ENCODE measurements at places on chromosomes 7 and 10.

DNA sequence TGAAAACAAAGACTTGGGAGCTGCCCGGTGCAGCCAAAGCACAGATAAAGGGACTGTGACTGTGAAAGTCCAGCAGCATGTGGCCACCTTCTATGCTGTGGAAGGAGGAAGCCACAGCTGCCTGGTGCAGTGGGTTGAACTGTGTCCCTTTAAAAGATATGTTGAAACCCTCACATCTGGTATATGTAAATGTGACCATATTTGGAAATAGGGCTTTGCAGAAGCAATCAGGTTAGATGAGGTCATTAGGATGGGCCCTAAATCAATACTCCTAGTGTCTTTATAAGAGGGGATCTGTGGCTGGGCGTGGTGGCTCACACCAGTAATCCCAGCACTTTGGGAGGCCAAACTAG, 136.9 kb downstream of the GLI3 start:
- DNase-seq = no peak

DNA sequence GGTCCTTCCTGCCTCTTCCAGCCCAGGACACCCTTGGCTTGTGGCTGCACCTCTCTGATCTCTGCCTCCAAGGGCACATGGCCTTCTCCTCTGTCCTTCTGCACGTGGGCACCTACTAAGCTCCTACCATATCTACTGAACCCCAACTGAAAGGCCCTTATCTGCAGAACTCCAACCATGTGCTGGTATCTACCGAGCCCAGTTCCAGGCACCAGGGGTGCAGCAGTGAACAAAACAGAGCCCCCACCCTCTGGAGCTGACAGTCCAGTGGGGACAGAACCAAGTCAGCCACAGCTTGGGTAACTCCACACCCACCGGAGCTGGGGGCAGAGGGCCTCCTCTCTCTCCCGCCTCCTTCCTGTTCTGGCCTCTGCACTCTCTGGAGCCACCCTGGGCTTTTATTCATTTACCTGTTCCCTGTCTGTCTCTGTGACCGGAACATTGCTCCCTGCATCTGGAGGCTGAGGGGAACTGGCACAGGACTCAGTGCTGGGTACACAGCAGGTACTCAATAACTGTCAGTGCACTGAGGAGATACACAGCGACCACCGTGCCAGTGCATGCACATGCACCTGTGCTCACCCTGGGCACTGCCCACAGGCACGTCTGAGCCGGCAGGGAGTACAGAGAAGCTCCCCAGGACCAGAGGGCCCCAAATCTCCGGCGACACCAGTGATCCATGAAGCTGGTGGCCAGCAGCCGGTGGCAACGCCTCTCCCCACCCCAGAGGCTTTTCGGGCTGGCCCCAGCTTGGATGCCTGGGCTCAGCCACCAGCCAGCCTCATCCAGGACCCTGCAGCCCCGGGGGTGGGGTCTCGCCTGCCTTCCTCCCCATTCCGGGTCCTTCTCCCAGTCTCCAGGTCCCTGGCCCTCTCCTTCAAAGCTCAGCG, 2.0 kb downstream of the MICALL2 start:
- no peak for DNase-seq

GRCh38 chr10:55330486-55330885, 529.5 kb upstream of the PCDH15 start:
- DNase-seq = no peak

DNA sequence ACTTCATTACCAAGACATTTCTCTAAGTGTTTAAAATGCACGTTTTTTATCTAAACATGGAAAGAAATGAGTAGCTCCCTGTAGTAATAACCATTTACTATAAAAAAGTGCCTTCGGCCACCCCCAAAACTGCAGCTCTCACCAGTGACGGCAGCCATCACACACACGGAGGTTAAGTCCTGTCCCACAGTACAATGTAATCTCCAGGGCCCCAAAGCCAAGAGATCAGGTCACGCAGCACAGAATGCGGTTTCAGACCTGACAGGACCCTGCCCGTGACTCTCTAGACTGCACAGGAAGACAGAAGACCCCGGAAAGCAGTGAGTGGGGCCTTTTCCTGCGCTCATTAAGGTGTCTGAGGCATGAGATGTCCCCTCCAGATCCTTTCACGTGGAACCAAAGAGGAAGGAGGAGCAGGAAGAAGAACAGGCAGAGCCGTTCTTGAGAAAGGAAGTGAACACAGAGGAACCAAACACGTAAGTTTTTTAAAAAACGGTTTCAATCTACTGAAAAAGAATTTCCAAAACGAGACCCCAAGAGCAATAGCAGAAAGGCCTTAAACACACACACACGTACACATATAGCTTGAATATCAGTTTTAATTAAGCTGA, 125.7 kb downstream of the ZMYND11 start:
- DNase-seq = no peak

GRCh38 chr10:13994932-13995331, 335.8 kb downstream of the FRMD4A start:
- no peak for DNase-seq

DNA sequence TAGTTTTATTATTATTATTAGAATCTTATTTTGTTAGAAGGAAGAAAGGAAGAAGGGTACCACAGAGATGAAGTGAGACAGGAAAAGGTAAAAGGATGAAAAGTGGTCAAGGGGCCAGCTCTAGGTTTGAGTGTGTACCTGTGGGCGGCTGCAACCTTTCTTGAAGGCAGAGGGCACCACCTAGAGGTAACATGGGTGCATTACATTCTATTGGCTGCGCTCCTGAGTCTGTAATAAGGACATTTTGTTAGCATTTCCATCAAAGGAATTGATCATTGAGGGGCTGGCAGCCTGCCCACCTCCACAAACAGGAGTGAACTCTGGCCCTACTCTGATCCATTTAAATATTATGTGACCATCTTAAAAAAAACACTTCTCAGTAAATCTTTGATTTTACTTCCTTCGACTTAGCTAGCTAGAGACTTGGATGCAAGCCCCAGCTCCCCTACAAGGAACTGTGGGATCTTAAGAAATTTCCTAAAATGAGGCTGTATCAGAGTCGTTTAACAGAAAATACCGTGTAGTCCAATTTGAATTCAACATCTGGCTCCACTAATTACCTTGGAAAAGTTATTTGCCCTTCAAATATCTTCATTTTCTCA, 610.4 kb downstream of the IPMK start:
- no peak for DNase-seq

DNA sequence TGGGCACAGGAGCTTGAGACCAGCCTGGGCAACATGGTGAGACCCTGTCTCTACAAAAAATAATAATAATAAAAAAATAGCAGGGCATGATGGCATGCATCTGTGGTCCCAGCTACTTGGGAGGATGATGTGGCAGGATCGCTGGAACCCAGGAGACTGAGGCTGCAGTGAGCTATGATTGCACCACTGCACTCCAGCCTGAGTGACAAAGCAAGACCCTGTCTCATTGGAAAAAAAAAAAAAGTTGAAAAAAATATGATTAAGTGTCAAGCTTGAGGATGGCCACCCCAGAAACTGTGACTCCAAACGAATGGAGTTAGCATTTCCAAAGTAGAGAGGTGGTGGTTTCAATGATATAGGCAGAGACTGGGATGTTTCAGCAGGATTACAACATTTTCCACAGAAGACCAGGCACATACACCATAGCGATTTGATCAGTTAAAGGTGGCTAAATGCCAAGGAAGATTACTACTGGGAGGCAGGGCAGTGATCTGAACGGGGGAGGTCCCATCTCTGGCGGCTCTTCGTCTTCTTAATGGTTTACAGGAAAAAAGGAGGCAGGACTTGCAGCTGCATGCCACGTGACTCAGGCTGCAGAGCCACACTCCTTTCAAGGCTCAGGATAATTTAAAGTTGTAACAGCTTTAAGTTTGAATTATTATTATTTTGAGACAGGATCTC, 250.6 kb upstream of the GALNT17 start:
- DNase-seq = no peak

DNA sequence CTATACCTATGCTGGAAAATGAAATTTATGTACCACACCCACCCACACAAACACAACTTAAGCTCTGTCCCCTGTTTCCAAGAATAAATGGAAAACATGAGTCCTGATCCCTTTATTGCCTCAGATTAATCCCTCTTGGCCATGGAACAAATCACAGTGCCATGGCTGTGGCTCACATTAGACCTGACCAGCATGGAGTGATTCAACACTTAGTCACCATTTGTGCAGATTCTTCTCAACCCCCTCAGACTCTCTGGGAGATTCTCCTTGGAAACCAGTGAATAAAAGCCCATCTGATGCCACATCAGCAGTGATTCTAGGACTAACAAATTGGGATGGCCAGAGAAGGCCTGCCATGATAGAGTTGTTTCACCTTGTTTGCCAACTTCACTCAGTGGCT, 204.4 kb upstream of the TMEM72 start:
- no peak for DNase-seq

GRCh38 chr10:46223626-46224413, 63.0 kb upstream of the ANTXRL start:
- DNase-seq = no peak

DNA sequence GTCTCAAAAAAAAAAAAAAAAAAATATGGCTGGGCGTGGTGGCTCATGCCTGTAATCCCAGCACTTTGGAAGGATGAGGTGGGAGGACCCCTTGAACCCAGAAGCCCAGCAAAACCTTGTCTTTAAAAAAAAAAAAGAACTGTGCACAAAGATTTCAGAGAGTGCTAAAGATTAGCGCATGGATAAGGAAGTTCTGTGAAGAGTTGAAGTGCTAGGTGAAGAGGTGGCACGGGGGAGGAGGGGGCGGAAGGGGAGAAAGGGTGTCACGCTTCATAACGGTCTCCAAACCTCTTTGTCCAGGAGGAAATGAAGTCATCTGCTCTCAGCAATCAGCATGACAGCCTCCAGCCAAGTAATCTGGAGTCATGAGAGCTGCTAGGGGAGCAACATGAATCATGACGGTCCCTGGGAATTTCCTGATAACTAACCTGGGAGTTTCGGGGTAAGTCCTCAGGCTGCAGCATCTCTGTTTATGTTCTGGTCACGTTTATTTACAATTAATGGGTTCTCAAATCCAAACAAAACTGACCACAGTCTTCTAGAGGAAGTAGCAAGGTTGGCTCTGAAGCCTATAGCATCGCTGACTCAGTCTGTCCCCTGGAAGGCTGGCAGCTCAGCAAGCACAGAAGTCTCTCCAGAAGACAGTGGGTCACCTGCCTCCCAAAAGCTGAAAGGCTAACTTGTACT, 1.9 kb upstream of the PLAU start:
- peak; percentile 70 for DNase-seq

DNA sequence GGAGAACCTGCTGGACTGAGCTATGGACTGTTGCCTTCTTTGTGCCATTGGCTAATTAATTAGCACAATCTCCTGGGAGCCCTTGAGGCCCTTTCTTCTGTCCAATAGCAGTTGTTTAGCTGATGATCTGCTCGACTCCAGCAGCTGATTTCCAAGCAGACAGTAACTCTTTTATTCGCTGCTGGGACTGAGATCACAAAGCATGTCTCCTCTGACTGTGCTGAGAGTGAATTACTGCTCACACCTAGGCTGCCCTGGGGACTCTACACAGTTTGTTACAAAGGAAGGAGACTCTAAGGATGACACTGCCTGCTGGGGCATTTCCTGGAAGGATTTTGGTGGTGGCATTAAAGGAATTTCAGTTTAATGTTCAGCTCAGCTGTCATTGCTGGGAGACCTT, 31.4 kb downstream of the CASP7 start:
- no peak for DNase-seq

- no peak for DNase-seq
Observed at GRCh38 chr10:14859775-14860174, 18.9 kb upstream of the SUV39H2 start.

- no peak for DNase-seq
Observed at GRCh38 chr10:17865351-17865750, 56.2 kb downstream of the MRC1 start.

GRCh38 chr7:15461576-15461975, 100.2 kb downstream of the AGMO start:
- DNase-seq = no peak

DNA sequence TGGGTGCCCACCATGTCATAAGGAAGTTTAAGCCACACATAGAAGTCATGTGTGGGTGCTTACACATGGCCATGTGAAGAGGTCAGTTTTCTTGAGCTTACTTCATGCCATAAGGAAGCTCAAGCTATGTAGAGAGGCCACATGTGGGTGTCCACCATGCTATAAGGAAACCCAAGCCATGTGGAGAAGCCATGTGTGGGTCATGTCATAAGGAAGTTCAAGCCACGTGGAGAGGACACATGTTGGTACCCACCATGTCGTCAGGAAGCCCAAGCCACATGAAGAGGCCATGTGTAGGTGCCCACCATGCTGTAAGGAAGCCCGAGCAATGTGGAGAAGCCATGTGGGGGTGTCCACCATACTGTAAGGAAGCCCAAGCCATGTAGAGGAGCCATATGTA, 1089.2 kb upstream of the AUTS2 start:
- DNase-seq = no peak

- no peak for DNase-seq
Observed at GRCh38 chr7:18927134-18927533, 190.3 kb downstream of the TWIST1 start.

GRCh38 chr7:28785041-28785995, 172.8 kb downstream of the TRIL start:
- DNase-seq = no peak

GRCh38 chr10:12279281-12279680, 70.1 kb upstream of the CAMK1D start:
- no peak for DNase-seq

DNA sequence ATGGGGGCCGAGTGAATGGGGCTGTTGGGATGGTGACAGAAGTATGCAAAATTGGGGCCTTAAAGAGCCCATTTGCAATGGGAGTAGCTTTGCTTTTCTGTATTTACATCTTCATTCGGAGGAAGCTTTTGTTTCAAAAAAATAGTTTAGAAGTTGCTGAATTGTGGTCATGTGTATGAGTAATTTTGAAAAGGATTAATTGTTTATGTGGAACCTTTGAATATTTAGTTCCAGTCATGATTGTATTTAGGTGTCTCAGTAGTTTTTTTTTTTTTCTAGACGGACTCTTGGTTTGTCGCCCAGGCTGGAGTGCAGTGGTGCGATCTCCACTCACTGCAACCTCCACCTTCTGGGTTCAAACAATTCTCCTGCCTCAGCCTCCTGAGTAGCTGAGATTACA, 37.2 kb downstream of the RBM33 start:
- DNase-seq = no peak

DNA sequence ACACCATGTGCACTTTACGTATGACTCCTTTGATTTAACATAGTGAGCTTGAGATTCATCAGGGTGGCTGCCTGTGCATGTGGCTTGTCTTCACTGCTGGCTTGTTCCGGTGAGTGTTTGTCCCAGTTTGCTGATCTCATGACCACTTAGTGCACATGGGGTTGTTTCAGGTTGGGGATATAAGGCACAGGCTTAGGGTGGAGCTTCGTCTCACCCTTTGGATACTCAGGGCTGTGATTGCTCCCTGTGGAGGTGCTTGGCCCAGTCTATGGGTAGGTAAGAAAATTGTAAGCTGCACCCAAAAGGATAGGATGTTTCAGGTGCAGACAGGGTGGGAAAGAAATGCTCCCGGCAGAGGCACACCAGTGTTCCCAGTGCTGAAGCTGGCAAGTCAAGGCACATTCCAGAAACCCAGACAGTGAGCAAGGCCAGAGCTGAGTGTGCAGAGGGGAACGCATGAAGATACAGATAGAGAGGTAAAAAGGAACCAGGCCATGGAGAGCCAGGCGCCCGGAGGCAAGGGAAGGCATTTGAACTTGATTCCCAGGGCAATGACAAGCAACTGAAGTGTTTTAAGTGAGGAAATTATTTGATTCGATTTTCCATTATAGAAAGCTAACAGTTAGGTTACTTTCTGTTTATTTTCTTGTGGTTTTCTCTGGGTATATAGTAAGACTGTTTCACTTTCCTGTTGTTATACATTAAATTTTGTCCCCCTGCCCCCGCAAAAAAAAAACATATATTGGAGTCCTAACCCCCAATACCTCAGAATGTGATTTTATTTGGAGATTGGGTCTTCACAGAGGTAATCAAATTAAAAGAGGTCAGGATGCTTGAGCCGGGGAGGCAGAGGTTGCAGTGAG, 289.8 kb upstream of the KLF6 start:
- no peak for DNase-seq
